ENCODE measurements at places on chromosomes 3 and 15.

DNA sequence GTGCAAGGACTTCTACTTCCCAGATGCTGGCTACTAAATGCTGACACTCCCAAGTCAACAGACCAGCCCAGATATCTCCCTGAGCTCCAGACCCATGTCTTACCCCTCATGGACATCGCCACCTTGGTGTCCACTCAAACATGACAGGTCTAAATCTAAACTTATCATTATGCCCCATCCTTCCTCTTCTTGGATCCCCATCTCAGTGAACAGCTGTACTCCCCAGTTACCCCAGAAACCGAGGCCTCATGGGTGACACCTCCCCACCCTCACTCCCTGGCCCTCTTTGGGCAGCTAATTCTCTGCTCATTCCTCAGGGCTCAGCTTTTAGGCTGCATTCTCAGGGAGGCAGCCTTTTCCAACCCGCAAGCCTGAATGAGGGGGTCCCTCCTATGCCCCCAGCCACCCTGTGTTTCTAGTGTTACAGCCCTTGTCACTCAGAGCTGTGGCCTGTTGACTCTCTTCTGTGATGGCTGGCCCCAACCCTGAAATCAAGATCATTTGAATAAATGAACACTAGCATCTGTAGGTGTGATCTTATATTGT lies 5.4 kb downstream of the EHD4 start:
- DNase-seq = no peak

DNA sequence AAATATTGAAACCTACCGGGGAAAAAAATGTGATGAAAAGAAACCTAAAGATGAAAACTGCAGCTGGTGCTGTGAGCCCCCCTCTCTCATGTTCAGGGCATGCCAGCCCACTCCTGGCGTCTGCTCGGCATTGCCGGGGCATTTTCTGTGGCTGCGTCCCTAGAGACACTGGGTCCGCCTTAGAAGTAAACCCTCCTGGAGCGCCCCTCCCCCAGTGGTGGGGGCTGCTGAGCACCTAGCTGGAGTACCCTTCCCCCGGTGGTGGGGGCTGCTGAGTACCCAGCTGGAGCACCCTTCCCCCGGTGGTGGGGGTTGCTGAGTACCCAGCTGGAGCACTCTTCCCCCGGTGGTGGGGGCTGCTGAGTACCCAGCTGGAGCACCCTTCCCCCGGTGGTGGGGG lies 24.5 kb upstream of the GABRA5 start:
- no peak for DNase-seq

- no peak for DNase-seq
These were observed 201.8 kb upstream of the KCNH8 start for GRCh38 chr3:18946524-18946923.

GRCh38 chr3:165193366-165194254 lies 2.6 kb downstream of the SLITRK3 start:
- DNase-seq = no peak

DNA sequence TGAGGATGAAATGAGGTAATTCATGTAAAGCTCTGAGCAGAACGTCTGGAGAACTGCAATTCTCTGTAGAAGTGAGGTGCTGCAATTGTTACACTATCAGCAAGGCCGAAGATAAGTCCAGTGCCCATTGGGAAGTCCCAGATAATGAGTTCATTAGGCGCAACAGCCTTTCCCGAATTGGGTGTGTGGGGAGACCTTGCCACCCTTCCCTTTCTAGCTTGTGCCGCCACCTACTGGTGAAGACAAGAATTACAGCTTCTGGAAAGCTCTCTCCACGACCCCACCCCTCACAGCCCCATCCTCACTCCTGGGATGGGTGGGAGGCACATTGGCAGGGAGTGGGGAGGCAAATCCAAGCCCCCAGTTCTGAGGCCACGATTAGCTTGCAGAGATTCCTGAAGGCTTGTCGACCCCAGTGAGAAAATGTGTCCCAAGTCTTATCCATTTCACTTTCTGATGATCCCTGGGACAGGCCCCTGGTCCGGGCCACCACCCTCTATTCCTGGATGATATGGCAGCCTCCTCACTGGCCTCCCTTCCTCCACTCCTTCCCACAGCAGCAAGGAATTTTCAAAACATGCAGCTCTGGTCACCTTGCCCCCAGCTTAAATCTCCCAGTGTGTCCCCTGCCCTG lies 36.4 kb downstream of the FAM3D start:
- DNase-seq = peak; percentile 53

- DNase-seq = no peak
These were observed 289.5 kb downstream of the GABRG3 start for GRCh38 chr15:27260523-27260922.

GRCh38 chr3:98612587-98612986 lies 19.2 kb upstream of the CPOX start:
- DNase-seq = no peak

GRCh38 chr3:49899815-49900214 lies 3.9 kb downstream of the MST1R start:
- DNase-seq = no peak

DNA sequence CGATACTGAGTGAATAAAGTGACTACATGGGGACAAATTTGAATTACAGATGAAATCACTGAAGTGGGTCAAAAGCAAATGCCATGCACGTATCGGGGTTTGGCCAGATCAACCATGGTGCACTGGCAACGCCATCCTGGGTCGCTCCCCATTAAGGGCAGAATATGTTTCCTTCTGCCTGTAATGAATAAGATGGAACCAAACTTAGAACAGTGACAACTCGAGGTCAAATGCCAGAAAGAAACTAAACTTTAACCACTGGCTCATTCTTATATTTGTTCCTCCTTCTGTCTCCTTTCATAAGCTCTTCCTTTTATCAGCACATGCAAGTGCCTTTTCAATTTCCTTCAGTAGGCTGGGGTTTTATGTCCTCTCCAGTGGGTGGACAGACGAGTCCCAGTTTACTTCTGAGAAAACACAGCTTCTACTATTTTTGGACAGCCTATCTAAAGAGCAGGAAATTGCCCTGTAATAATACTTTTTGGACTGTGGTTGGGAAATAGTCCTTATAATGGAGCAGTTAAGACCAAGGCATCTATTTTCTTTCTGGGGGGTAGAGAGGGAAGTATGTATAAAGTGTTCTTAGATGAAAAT lies 61.4 kb downstream of the WHAMM start:
- DNase-seq = no peak

DNA sequence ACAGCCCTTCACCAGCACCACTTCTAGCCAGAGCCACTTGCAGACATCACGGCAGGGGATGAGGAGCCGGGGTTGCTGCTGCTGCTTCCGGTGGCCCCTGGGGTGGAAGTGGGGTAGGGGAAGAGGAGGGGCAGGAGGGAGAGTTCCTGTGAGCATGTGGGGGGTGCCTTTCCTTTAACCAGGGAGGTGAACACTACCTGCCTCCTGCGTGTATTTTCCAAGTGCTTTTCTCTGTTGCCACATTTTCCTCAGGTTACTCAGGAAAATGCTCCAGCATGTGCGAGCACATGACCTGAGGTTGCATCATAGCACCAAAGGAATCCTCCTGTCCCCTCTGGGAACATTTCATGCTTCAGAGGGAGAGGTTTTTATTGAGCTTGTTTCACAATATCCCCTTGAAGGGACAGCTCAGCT lies 12.2 kb upstream of the SACM1L start:
- no peak for DNase-seq

GRCh38 chr3:16510620-16511319 lies 2.7 kb downstream of the RFTN1 start:
- DNase-seq = no peak

DNA sequence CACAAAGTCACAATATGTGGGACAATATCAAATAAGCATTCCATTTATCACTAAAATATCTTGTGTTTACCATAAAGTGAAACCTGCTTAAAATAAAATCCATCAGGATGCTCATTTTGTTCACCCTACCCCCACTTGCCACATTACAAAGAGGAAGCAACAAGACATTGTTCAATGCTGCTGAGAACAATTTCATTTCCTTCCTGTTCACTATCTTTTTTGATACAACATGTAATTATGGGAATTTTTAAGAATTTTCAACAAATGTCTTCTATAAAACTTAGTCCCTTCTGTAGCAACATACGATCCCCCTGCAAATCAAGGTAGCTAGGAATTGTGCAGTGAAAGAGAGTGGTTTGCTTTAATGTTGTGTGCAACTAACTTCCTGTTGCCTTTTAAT lies 34.9 kb upstream of the GPR160 start:
- no peak for DNase-seq

- no peak for DNase-seq
These were observed 47.6 kb downstream of the PSMD6 start for GRCh38 chr3:63975723-63976122.

Measured in GM19239 (cell line).